Activated B cell treated with CpG ODN at 0.5 μM for 24 hours (primary cell): ENCODE measurements at places on chromosomes 12 and 14.

GRCh38 chr12:14957551-14958168, 3.7 kb downstream of the ARHGDIB start:
- DNase-seq: no peak

DNA sequence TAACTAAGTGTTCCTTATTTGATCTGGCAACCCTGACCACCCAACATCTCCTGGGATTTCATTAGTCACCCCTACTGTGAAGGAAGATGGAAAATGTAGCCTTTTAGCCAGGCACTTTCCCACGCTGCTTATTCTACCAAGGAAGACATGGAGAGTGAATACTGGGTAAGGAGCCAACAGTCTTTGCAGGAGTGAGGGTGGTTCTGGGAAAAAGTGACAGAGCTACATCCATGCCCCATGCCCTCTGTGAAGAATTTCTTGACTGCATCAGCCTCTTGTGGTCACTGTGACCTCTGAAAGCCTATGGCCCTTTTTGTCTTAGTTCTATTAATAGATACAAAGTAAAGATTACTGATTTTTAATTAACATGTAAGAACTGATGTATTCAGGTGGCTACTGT, 196.0 kb upstream of the EEA1 start:
- no peak for DNase-seq

- DNase-seq: no peak
Measured at GRCh38 chr14:73286598-73286997, 49.3 kb downstream of the PAPLN start.

GRCh38 chr12:116980083-116980482, 69.3 kb downstream of the FBXW8 start:
- DNase-seq: no peak

- DNase-seq: no peak
Measured at GRCh38 chr14:59036134-59036533, 152.3 kb upstream of the DAAM1 start.

DNA sequence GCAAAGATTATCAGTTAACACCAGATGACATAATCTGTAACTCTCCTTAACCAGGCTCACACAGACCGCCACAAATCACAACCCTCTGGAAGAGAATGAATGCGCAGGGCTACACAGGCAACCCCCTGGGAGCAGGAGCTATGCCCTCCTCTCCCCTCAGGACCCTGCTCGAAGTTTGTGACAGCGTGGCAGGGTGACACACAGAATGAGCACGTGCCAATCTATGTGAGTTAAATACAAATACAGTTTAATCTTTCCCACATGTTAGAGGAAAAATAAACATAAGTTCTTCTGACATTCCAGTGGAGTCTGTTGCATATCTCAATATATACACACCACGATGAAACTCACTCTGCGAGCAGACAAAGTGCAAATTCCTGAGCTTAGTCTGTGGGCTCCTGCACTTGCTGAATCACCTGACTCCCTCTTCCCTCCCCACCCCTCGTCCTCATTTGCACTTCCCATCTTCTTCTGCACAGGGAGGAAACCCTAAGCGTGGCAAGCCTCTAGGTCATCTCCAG, 37.6 kb downstream of the BCAT1 start:
- no peak for DNase-seq

GRCh38 chr14:59155886-59156285, 32.6 kb upstream of the DAAM1 start:
- DNase-seq: no peak

DNA sequence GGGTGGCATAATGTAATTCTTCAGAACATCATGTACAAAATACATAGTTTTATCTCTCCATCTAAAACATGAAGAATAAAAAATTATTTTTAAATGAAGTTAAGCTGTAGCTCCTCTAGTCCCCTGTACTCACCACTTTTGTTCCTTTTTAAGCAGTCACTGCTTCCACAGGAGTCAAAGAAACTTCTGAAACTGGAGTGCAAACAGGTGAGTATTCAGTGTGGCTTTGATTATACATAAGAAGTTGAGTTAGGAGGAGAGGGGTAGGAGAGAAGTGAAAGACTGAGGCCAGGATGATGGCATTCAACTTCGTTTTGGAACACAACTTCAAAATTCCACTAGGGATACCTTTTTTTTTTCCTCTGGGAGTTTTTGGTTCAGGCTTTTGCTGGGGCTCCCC, 131.4 kb upstream of the CNTN1 start:
- DNase-seq: no peak

GRCh38 chr14:94550041-94550440, 11.2 kb upstream of the SERPINA4 start:
- no peak for DNase-seq

- DNase-seq: no peak
Measured at GRCh38 chr12:5557906-5558305, 126.0 kb downstream of the NTF3 start.

DNA sequence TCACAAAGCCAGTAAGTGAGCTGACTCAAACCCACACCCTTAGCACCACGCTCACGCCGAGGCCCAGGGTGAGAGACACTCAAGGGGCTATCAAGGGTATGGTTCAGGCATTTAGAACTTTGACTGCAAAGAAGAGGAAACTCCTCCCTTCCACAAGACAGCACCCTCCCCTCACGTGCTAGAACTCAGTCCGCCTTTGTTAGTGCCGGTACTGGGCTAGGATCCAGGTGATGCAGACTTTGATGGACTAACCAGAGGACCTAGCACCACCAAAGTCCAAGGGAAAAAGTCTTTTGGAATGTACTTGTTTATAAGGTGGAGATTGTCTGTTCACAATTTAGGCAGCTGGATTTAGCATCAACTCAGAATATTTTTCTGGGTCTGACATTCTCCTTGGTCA, 33.7 kb downstream of the VWF start:
- no peak for DNase-seq

DNA sequence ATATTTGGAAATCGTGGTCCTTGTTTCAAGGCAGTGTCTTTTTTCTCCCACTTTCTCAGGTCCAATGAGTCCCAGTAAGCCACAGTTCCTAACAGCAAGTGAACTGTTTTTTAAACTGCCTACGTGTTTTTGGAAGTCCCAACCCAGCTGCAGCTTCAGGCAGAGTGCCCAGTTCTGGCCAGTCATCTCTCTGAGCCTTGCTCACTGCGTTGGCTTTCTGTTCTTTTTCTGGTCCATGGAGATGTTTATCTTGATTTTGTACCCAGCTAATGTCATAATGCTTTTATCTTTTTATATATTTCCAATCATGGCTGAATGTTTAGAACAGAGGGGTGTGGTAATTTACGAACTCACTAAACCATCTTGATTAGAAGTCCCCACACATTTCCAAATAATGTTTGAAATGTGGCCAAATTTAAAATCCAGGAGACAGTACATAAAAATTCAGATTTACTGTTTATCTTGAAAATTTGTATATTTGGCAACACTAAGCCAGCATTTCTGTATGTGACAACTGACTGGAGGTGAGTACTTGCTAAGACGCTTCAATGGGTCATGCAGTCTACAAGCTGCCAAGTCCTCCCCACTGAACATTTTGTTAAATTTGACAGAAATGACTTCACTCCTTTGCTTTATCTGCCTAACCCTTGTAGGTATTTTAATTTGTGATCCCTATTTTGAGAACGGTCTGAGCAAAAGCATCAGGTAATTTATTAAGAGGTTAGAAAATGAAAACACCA, 46.1 kb upstream of the OTOGL start:
- DNase-seq: no peak

- no peak for DNase-seq
Measured at GRCh38 chr12:58537278-58537677, 383.0 kb downstream of the LRIG3 start.

- no peak for DNase-seq
Measured at GRCh38 chr12:29148596-29148910, 525 bp upstream of the FAR2 start.

DNA sequence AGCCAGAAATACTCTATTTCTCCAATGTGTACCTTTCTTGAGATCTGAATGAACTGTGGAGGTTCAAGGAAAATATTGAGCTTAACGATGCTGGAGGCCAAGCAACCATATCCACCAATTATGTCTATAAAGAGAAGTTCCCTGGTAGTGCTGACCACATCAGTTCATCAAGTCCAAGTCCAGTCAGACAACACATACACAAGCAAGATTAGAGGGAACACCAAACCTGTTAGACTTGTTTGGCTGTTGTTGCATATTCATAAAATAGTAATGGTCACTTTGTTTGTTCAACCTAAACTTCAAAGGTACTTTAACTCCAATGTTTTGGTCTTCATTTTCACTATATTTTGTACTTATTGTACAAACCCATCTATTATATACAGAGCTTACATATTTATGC, 81.6 kb downstream of the LMO3 start:
- DNase-seq: no peak

GRCh38 chr12:50768391-50768790, 4.5 kb downstream of the ATF1 start:
- DNase-seq: no peak

- no peak for DNase-seq
Measured at GRCh38 chr12:80186727-80187217, 87.4 kb downstream of the OTOGL start.

DNA sequence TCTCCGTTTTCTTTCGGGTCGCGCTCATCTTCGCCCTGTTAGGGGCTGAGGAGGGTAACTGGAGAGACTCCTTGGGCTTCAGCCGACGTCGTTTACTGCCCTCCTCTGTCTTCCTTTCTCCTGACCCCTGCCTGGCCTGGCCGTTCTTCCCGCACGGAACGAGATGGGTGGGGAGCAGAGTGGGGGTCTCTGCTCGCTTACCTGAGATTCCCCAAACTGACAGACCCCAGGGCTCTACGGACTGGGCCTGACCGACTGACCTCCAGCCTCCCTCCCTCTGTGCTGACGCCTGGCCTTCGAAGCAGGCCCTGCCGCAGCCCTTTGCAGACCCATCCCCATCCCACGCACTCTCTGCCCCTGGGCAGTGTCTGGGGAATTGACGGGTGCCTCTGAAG, 439 bp downstream of the GOLGA5 start:
- no peak for DNase-seq

GRCh38 chr14:91283666-91284065, 39.2 kb upstream of the GPR68 start:
- DNase-seq: no peak

DNA sequence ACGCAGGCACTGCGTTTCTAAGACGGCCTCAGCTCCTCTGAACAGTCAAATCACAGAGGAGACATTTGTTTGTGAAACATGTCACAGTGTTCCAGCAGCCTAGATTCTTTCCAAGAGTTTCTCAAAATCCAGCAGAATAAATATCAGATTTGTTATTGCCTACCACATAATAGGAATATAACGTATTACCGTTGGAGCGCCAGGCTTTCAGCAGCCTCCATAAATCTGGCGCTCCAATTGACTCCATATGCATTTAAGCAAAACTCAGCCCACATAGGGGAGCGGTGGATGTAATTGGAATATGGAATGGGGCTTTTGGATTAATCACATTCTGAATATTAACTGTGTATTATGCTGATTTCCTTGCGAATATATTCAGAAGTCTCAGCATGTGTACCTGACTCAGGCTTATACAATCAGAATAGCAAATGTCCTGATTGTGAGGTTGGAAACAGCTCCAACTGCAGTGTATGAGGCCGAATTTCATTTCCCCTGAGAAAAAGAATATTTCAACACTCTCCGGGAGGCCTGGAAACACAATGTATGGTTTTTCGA, 174.0 kb downstream of the ASCL4 start:
- no peak for DNase-seq

DNA sequence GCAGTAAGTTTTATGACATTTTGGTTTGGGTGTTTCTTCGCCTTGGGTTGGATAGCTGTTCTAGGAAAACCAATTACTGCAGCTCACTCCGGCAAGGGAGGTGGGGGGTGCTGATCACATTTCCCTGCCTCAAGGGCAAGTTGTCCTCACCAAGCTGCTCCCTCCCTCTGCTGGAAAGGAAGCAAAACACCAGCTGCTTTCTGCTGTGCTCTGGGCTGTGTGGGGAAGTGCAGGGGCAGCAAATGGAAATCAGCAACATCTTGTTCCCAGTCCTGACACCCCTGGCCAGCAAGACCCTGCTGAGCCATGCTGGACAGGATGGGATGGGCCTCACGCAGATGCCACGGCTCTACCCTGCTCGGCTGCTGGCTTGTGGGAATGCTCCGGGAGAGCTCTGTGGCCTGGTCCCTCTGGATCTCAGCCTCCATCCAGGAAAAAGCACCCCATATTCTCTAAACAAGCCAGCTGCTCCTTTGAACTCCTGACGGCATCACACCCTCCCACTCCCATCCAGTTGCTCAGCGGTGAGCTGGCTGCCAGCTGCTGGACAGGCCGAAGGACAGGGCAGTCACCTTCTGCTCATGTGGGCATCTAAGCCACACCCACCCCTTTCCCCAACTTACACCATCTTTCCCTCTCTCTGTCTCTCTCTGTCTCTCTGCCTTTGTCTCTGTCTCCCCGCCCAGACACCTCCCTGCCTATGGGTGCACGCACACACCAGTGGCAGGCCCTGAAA, 52.4 kb upstream of the EIF5 start:
- DNase-seq: no peak
